ENCODE measurements at places on chromosomes 2 and 18.

DNA sequence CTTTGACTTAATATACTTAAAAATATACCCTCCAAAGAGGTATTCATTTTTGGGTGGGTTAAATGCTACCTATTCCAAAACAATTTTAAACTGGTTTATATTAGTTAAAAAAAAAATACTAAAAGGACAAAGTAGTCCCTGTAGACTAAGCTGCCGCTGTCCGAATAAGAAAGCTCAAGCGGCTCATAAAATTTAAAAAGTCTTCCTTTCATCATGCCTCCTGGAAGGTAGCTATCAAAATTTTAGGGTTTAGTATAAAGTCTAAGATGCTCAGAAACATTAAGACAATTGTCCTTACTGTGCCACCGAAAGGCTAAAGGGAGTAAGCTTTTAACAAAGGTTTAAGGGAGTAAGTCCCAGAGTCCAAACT, 440 bp upstream of the UGGT1 start:
- DNase-seq, result no peak

GRCh38 chr2:227219312-227220105, 55.1 kb downstream of the COL4A3 start:
- DNase-seq, result no peak

DNA sequence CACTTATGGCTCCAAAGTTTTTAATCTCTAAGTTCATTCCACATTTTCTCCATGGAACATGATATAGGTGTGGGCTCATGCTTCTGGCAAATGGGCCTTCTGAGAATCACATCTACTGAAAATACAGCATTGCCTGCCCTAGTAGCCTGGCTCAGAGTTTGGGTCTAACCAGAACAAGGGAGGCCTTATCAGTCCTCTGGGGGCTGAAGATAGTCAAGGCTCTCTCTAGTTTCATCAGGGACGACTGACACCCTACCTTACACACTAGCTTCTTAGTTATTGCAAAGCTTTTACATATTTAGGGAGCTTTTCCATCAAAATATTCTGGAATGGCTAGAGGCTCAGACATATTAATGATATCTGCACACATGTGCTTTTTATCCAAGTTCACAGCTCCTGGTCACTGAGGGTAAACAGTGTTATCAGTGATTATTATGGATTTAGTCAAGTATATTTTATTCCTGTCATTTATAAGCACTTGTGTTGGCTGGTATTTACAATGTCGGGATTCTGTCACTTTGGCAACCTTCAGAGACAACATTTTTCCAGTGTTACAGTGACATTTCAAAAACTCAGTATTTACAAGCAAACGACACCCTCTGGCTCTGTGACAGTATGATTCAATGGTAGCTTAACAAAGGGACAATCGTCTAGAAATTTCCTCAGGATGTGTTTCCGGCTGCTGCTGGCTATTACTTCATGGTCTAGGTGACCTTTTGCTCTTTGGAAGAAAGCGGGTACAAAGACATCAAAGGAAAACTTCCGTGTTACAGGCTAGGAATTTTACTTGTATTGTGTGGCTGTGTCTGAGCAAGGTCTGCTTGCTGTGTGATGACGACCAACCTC, 200.6 kb downstream of the TCF4 start:
- no peak for DNase-seq

GRCh38 chr2:15982285-15983044, 42.1 kb downstream of the MYCN start:
- DNase-seq, result no peak

DNA sequence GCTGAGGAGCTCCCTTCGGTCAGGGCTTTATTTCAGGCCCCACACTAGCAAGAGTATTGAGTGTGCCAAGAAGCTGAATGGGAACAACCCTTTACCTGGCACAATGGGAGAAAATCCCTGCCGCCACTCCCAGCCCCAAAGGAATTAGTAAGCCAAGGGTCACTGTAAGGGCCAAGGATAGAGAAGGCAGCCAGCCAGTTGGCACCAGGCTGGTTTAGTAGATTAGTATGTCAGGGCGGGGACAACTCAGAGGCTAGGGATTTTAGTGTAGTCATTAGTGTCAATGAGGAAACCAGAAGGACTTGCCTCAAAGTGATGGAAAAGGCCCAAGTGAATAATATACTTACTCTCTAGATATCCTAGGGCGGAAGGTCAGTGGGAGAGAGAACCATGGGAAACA, 34.9 kb upstream of the CYP26B1 start:
- no peak for DNase-seq

GRCh38 chr18:25281556-25281955, 70.4 kb downstream of the ZNF521 start:
- no peak for DNase-seq

- DNase-seq, result no peak
These were observed 1108.1 kb upstream of the LRRTM1 start for GRCh38 chr2:81412681-81413080.

GRCh38 chr2:127106991-127107621, at the start of gene BIN1:
BIN1 (minus strand) TSS chr2:127107154; CDS start chr2:127106943, 211 bp downstream.
- DNase-seq, result peak; percentile 53

DNA sequence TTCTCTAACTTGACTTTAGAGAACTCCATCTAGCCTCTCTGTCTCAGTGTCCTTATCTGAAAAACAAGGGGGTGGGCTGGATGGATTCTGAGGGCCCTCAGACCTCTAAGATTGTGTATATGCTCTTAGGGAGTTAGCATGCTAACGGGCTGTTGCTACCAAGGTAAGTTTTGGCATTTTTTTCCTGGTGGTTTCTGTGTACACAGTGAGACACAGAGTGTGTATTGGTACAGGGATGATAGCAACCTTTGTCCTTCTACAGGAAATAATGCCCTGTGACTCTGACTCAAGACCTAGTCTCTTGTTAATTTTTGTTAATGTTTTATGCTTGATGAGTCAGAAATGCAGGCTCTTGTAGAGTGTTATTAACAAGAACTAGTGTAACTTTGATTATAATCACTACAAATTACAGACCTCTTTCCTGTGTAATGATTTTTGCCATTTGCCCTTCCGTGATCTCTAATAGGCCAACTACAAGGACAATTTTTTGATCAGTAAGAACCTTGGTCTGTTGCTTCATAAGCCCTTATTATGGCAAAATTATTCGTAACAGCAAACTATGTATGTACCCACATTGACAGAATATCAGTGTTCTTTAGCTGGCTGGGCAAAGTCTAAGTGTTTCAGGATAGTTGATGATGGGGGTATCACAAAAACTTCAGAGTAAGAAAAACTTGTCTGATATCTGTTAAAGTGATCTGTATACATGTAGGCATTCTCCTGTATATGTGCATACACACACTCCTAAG, 89.7 kb downstream of the SPTBN1 start:
- no peak for DNase-seq

- no peak for DNase-seq
These were observed 940 bp downstream of the XRCC5 start for GRCh38 chr2:216109962-216110614.

DNA sequence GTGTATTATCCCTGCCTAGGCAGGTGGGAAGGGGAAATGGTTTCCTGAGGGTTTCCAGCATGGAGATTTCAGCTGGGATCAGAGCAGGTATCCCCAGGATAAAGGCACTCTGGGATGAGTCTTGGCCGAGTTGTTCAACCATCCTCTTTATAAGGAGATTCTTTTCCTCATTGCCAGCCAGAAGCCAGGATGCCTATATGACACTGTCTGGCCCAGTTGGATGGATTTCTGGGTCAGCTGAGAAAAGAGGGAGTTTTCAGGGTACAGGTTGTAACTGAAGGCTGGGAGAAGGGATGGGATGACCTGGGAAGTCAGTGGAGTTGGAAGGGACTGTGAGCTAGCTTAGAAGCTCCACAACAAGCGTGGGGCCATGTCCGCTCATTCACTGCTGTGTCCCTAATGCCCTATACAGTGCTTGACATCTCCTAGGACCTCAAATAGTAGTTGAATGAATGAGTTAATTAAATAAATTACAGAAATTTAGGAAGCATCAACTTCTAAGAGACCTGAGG, 8.3 kb downstream of the RHOB start:
- DNase-seq, result no peak

GRCh38 chr2:120480903-120481445, 135.0 kb downstream of the INHBB start:
- DNase-seq, result no peak

DNA sequence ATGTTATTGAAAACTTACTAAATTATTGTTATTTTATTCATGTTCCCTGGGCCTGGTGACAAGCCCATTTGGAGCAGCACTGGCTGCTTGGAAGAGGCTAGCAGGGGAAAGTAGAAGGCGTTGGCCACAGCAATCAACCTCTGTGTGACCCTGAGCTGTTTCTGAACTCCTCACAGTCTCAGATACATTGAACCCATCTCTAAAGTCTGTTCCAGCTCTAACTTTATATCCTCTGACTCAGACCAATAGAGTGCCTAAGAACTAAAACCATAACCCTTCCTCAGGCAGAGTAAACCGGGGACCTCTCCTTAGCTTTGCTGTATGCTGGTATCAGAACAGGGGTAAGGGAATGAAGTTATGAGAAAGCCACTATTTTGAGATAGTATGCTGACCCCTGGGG, 96.4 kb upstream of the NOL4 start:
- DNase-seq, result no peak

DNA sequence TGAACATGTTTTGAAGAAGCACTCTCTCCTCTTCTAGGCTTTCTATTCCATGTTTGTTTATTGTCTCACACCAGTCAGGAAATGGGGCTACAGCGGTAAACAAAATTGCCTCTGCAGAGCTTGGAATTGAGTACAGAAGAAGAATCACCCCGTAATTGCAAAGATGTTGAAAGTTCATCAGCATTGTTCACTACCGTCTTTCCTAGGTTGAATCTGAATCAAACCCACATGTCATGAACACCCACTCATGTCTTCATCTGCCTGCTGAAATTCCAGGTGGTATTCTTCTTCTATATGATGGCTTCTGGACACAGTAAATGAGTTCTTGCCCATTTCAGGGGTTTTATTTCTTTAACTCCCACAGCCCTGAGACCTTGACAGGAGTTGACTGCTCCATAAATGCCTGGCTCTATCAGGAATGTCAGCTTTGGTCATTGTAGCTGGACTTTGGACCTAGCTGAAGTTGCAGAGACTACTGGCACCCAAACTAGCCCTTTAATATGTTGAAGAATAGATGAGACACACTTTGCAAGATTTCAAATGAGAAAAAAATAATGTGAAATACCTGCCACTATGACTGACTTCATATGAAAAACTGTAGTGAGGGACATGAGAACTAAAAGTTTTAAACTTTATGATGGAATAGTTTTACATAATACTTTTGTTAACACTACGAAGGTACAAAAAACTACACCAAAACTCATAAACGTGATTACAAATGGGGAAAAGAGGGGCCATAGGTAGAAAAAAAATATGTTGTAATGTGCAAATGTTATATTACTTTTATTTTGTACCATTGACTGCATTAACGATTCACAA, 1235.3 kb upstream of the ZEB2 start:
- DNase-seq, result no peak

DNA sequence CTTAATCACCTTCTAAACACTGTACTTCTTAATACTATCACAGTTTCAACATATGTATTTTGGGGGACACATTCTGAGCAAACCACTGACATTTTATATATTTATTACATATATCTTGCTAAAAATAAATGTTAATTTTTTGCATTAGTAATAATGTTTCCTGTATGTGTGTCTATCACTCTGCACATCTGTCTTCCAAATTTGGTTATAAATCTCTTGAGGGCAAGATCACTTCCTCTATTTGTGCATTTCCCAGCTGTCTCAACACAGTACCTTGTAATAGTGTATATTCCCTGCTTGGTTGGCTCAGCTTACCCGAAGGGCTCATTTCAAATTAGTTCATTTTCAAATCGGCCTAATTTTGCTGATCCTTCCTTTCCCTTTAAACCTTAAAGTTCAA, 617.1 kb upstream of the GYPC start:
- no peak for DNase-seq

DNA sequence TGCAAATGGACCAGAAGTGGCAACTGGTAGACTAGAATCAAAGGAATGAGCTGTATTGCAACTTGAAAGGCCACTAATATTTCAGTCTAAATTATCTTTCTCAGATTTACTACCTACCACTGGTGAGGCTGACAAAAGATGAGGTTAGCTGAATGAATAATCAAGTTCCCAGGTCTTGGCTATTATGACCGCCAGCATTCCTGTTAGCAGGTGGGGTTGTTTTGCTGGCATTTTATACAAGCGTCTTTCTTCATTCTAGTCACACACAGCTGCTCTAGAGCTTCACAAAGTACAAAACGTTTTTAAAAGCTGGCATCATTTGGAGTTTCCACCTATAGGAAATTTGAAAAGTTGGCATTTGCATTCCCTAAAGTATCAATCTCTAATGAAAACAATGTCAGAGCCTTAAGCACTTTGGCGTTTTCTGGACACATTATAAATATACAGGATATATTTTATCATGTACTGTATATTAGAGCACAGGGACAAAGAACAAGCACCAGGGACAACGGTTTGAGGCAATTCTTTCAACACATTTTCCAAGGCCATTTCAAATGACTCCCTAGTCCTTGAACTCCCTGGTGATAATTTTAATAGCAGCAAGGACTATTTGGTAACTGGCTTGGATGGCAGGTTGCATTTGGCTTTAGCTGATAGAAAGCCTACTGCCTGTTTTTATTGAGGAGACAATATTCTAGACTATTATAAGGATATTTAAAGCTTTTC, 410.2 kb upstream of the CHST9 start:
- DNase-seq, result no peak

DNA sequence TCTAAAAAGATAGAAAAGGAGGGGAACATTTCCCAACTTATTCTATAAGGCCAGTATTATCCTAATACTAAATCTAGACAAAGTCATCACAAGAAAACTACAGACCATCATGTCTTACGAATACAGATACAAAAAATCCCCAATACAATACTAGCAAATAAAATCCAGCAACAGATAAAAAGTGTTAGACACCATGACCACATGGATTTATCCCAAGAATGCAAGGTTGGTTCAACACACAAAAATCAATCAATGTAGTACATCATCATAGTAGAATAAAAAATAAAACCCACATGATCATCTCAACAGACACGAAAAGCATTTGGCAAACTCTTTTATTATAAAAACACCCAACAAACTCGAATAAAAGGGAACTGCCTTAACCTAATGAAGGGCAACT, 18.5 kb downstream of the SLC66A2 start:
- DNase-seq, result no peak

GRCh38 chr18:28766027-28766426, 589.1 kb upstream of the CDH2 start:
- DNase-seq, result no peak

DNA sequence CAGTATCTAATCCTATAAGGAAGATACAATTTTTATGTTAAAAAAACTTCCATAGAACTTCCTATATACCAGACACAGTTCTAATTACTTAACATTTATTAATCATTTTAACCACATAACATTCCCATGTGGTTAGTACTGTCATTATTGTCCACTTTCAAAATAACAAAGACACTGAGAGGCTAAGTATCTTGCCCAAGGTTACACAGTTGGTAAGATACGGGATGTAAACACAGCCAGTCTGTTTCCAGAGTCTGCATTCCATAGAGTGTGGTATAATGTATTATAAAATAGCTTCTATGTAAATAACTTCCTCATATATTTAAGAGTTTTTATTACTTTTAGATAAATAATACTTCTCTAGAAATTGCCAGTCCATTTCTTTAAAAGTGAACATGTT, 383.3 kb upstream of the ETAA1 start:
- DNase-seq, result no peak
